ENCODE measurements at places on chromosomes 6 and 20.

DNA sequence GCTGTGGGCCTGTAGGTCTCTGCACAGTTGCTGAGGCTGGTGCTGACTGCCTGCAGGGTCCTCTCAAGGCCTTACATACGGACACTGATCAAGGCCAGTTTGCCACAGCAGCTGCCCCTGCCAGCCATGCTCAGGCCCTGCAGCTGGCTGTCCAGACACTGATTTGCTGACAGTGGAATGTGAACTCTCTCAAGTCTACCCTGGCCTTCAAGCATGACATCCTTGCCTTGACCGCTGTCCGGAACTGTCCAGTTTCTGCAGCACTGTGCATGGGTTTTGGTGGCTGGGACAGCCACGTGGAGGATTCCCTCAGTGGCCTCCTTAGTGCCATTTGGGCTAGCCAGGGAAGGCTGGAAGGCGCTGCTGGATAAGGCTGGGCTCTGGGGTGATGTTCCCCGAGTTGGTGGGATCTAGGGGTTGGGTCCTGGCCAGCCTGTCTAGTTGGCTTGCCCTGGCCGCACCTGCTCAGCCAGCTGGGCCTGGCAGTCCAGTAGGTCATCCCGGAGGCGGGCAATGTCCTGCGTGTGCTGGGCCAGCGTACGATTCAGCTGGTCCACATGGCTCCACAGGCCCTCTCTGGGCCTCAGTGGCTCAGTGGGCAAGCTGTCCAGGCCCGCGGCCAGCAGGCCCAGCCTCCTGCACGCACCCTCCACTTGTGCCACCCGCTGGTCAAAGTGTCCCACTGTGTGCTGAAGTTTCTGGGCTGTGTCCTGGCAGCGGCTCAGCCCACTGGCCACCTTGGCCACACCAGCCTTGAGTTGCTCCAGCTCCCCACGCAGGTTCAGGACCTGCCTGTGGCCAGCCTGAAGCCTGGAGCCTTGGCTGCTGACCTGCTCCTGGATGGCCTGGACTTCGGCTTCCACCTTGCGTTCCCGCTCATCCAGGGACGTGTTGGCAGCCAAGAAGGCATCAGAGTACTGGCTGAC, 5.5 kb downstream of the EMILIN3 start:
- no peak for DNase-seq

DNA sequence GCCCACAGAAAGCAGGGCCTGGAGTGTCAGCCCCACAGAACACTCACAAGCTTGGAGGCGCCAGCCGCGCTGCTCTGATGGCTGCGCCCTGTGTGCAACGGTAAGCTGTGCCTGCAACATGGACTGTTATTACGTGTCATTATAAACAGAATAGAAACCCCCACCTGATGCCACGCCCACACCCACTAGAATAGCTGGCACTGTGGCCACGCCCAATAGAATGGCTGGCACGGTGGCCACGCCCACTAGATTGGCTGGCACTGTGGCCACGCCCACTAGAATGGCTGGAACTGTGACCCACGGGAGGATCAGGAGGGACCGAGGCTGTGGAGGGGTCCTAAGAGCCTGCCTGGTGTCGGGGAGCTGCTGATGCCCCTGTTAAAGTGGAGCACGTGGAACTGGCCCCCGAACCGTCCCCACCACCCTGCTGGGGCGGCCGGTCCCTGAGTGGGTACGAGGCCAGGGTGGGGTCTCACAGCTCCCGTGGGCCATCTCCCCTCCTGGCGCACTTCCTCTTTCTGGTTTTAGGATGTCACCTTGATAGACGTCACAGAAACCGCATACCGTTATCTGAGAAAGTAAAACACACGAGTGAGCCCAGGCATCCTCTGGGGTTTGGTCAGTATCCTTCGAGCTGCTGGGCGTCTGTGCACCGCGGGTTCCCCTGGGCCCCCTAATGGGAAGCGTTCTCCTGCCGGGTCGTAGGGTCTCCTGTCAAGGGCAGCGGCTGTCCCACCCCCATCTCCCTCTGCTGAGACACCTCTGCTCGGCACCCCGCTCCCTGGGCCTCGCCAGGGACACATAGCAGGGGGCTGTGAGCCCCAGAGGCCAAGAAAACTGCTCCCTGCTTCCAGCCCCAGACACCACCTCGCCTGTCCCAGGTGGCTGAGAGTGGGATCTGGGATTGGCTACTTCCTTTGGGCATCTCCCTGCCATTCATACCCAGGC, 25.4 kb downstream of the SLC17A9 start:
- no peak for DNase-seq

- DNase-seq, result no peak
Observed at GRCh38 chr20:51610111-51610510, 67.6 kb upstream of the NFATC2 start.

- DNase-seq, result no peak
Observed at GRCh38 chr6:73560853-73561407, 40.1 kb upstream of the EEF1A1 start.

GRCh38 chr6:108952776-108953486, 104.7 kb downstream of the ARMC2 start:
- DNase-seq, result no peak

DNA sequence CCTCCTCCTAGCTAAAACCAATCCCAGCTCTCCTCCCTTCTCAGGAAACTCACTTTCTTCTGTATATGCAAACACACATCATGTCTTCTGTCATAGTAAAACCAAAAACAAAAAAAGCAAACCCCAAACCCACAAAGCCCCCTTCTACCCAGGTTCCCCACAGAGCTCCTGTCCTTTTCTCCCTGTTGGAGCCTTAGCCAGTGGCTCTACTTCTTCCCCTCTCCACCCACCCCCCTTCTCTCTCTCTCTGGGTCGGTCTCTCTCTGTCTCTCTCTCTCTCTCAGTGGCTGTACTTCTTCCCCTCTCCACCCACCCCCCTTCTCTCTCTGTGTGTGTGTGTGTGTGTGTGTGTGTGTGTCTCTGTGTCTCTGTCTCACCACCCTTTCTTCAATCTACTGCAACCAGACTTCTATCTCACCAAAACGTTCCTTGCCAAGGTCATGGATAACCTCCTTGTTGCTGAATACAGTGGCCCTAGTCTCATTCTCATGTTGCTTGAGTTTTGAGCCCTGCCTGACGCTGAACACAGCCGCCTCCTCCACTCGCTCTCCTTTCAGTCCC, 8.7 kb upstream of the OSER1 start:
- DNase-seq, result no peak

DNA sequence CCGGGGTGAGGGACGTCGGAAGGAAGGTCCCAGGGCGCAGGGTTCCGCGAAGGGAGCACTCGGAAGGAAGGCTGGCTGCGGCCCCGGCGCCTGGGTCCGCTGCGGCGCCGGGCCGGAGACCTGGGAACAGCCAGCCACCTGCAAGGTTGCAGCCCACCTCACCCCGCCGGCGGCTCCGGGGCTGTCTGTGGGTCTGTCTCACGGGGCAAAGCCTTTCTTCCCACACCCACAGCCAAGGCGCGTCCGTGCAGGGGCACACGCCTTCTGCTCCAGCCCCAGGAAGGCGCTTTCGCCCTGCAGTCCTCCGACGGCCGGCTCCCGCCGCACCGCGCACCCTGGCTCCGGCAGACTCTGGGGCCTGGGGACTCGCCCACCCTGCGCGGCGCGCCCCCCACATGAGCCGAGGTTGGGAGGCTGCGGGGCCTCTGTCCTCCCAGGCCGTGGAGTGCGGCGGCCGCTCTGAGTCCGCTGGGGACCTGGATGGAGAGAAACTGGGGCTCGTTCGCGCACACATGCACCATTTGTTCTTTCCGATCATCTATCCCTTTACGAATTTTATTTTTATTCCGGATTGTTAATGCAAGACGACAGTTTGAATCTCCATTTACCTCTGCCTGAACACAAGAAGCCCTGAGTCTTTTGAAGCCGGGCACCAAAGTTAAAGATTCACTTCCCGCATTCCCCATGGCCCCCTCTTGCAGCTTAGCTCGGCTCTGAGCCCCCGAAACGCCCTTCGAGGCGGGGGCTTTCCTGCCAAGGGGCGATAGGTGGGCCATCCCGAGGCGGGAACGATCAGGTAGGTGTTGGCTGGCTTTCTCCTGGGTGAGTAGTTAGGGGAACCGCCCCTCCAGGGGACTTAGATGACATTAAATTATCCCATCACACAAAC, 4.5 kb upstream of the FOXC1 start:
- DNase-seq, result no peak

- no peak for DNase-seq
Observed at GRCh38 chr6:170347091-170347490, 40.5 kb downstream of the FAM120B start.

GRCh38 chr6:167826230-167826895, 348 bp upstream of the AFDN start:
- no peak for DNase-seq

DNA sequence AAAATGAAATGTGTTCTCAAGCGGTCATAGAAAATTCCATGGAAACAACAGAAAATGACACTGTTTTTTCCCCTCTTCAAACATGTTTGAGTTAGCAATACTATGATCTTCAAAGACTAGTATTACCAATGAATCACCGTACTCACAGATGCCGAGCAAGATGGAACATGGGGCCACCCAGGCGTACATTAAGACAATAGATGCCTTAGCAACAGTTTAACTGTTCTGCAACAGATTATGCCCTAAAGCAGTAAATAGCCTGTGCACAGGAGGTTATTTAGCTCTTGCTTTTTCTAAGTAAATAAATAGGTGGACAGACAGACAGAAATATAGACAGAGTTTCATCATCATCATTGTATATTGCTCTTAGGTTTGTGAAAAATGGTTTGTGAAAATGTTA, 284.0 kb upstream of the DEFB112 start:
- DNase-seq, result no peak

Data from cortex of kidney (tissue), 1 donor.